ENCODE measurements at places on chromosomes 6 and 20.
A peak's percentile ranks its signal among the peaks of the same experiment; 100 is the strongest.

GRCh38 chr6:170022291-170022722 is 268.6 kb downstream of the DLL1 start:
- DNase-seq, result no peak

- peak; percentile 44 for DNase-seq
Measured at GRCh38 chr20:37615340-37616109, 78.3 kb upstream of the CTNNBL1 start.

DNA sequence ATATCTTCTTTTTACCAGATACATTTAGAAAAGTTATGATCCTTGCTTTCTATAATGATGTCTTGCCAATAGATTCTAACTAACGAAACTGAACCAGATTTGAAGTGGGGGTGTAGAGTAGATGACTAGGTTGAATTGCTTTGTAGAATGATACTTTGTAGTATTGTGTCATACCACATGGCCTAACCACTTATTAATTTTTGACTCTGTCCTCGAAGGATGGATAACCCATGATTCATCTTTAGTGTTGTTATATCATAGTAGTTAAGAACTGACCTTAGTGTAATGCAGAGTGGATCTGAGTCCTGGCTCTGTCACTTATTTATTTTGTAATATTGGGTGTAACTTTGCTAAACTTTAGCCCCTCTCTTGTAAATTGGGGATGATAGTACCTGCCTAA is 4.5 kb downstream of the PHF3 start:
- DNase-seq, result no peak

DNA sequence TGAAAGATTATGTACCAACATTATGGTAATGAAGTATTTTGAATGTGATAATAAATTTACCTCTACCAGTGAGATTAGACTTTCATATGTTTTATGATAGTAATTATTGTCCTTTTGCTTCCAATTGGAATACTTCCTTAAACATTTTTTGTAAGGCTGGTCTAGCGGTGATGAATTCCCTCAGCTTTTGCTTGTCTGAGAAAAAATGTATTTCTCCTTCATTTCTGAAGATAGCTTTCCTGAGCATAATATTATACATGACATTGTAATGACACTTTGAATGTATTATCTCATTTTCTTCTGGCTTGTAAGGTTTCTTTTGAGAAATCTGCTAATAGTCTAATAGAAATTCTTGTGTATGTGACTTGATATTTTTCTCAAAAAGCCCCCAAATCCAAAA is 18.6 kb upstream of the EDN1 start:
- no peak for DNase-seq

GRCh38 chr20:63574156-63574828 is at the start of gene HELZ2:
HELZ2 (minus strand) TSS chr20:63574239; CDS start chr20:63572385, 1,854 bp downstream.
- peak; percentile 84 for DNase-seq

GRCh38 chr6:4914420-4915159 is 89.2 kb downstream of the RPP40 start:
- DNase-seq, result no peak

GRCh38 chr20:34514897-34515483 is 1.2 kb upstream of the DYNLRB1 start:
- no peak for DNase-seq

DNA sequence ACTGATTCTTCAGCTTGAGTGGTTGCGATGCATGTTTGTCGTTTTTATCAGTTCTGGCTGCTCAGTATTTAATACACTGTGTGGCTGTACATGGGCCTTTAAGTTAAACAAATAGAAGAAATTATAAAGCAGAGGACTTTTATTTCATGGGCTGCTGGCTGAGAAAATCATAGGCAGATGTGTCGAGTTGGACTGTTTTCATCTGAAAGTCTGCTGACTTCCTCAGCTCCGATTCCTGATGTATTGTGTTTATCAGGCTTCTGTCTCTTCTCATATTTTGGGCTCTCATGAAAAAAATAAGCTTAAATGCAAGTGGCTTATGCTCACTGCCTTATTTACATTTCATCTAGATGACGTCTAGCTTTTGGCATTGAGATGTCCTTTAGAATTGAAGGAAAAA is 129.5 kb upstream of the GGTLC1 start:
- no peak for DNase-seq

DNA sequence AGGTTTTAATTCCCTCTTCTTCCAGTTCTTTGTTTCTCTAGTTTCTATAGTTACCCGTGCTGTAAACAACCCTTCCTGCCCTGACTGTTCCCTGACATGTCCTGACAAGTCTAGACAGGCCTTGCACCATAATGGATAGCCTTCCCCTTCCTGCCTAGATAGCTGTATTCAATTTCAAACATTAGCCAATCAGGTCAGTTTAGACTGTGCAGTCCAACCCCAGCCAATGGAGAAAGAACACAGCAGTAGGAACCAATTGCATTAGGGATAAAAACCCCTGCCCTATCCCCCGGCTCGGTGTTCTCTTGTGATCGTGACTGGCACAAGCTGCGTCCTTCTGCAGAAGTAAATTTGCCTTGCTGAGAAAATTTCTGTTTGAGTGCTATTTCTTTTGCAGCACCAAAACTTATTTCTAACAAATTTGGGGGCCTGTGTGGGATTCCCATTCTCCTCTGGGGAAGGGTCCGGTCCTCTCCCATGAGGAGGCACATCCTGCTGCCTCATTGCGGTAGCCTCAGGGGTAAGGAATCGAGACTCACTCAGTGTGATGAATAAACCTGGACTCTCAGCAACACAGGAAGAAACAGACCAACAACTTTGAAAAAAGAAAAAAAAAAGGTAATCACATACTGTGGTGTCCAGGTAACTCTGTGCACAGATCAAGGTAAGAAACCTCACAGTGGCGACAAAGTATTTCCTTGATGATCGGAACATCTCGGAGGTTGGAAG is 248.7 kb upstream of the ECI2 start:
- DNase-seq, result no peak

GRCh38 chr6:43895656-43896328 is 125.8 kb downstream of the VEGFA start:
- no peak for DNase-seq

DNA sequence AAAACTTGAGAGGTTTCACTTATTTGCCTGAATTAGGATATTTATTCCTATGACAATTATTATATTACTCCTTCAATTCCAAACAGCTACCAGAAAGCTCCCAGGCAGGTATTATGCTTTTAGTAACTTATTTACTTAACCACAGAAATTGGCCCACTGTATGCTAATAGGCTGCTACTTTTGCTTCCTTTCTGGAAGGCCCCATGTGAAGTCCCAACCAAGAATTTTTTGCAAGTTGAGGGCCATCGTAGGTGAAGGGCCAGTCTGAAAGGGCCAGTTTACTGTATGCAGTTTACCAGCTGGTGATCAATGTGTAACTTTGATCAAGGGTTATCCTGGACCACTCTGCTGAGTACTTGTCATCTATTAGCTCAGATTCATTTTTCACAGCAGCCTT is 45.0 kb downstream of the EDN1 start:
- no peak for DNase-seq

GRCh38 chr6:76684875-76685274 is 612.4 kb upstream of the IMPG1 start:
- DNase-seq, result no peak

- DNase-seq, result no peak
Measured at GRCh38 chr20:61440548-61441055, 188.5 kb downstream of the CDH4 start.

- DNase-seq, result no peak
Measured at GRCh38 chr6:123418071-123418470, 218.7 kb downstream of the TRDN start.

- DNase-seq, result no peak
Measured at GRCh38 chr20:30937790-30938189, 319.7 kb upstream of the DEFB115 start.

DNA sequence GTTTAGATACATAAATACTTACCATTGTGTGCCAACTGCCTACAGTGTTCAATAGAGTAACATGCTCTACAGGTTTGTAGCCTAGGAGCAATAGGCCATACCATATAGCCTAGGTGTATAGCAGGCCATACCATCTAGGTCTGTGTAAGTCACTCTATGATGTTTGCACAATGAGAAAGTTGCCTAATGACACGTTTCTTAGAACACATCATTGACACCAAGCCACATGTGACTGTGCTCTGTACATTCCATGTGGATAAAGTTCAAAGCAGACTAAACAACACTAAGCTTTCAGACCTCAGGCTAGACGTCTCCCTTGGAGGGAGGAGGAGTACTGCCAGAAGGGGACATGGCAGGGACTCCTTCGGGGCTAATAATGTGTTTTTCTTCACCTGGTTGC is 93.6 kb downstream of the KIF16B start:
- DNase-seq, result no peak

DNA sequence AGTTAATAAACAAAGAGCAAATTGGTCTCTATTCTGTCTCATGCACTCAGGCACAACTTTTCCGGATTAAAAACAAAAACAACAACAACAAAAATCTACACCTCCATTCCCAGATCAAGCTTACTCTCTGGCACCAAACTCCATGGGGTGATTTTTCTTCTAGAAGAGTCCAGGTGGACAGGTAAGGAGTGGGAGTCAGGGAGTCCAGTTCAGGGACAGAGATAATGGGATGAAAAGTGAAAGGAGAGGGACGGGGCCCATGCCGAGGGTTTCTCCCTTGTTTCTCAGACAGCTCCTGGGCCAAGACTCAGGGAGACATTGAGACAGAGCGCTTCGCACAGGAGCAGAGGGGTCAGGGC is 437 bp upstream of the HLA-A start:
- no peak for DNase-seq

DNA sequence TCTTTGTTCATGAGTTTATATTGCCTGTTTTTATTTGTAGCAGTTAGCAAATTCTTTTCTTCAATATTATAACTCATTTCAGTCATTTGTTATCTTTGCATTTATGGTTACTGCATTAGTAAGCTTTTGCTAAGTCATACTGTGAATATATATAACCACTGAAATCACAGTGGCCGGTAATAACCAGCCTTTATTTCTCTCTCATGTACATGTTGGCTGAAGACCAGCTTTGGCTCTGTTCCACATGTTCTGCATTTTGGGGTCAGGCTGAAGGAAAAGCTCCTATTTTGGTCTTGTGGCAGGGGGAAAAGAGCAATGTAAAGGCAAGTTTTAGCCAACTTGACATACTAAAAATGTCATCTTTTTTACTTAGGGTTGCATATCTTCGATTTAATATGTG is 276.3 kb downstream of the BCKDHB start:
- no peak for DNase-seq

All from CD4-positive, alpha-beta T cell treated with Interleukin-17A for 1 hour (primary cell).